Activated naive CD4-positive, alpha-beta T cell (primary cell): ENCODE measurements at places on chromosomes 12 and 14.

- DNase-seq: no peak
These were observed 151.3 kb downstream of the RAD51B start for GRCh38 chr14:67970923-67971322.

DNA sequence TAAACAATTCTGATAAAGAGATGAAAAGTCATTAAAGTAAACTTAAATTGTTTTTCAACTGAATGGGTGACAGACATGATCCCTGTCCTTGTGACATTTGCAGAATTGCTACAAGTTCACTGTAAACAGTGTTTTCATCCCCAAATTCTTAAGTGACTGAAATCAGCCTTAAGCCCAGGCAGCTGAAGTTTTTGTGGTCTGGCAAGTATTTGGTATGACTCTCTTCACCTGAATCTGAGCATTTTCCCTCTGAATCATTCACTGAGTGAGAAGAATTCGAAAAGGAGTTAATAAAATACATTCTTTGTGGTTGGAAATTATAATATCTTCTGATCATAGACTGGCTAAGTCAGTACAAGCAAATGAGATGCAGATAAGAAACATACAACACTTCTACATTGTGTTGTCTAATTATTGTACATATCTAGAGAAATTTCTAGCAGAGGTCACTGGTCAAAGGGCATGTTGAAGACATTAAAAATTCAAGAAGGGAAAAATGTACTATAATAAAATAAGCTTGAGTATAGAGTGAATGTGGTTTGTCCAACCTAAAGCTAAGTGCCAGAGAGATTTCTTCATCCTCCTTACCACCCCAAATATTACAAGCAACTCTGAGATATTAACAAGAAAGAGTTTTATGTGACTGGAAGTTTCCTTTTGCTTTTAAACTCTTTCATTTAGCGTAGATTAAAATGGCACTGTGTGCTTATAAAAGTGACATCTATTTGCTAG is 177.8 kb upstream of the DIO2 start:
- no peak for DNase-seq

GRCh38 chr12:61538951-61539350 is 721.3 kb upstream of the USP15 start:
- DNase-seq: no peak

DNA sequence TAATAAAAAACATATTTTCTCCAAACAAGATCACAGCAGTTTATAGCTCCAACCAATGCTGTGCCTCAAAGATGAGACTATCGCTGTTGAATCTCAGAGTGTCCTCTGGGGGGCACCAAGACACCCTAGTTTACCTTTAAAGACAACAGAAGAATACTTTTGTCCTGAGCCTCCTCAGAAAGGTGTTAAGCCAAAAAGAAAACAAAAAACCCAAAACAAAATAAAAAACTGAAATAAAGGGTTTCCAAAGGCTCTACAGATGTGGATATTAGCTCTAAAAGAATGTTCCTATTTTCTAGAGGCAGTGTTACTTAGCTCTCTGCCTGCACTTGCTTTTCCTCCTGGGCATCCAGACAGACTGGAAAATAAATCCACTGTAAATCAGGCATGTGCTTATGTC is 86.9 kb upstream of the TTC7B start:
- DNase-seq: no peak

DNA sequence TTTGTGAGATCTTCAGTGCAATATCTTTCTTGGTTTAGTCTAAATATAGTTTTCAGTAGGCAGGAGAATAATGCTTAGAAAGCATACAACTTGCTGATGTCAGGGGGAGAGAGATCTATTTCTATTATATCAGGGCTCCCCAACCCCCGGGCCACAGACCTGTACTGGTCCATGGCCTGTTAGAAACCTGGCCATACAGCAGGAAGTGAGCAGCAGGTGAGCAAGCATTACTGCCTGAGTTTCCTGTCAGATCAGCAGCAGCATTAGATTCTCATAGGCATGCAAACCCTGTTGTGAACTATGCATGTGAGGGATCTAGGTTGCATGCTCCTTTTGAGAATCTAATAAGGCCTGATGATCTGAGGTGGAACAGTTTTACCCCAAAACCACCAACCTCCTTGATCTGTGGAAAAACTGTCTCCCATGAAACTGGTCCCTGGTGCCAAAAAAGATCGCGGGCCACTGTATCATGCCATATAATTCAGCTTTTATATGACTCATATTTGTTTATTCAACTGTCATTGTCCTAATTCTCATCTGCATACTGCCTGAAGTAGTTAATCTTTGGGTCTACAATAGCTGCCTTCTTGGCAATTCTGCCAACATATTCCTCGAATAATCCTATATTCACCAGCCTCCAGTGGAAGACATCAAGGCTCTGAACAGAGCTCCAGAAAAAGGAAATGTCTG is 163.6 kb upstream of the DYRK2 start:
- DNase-seq: no peak

DNA sequence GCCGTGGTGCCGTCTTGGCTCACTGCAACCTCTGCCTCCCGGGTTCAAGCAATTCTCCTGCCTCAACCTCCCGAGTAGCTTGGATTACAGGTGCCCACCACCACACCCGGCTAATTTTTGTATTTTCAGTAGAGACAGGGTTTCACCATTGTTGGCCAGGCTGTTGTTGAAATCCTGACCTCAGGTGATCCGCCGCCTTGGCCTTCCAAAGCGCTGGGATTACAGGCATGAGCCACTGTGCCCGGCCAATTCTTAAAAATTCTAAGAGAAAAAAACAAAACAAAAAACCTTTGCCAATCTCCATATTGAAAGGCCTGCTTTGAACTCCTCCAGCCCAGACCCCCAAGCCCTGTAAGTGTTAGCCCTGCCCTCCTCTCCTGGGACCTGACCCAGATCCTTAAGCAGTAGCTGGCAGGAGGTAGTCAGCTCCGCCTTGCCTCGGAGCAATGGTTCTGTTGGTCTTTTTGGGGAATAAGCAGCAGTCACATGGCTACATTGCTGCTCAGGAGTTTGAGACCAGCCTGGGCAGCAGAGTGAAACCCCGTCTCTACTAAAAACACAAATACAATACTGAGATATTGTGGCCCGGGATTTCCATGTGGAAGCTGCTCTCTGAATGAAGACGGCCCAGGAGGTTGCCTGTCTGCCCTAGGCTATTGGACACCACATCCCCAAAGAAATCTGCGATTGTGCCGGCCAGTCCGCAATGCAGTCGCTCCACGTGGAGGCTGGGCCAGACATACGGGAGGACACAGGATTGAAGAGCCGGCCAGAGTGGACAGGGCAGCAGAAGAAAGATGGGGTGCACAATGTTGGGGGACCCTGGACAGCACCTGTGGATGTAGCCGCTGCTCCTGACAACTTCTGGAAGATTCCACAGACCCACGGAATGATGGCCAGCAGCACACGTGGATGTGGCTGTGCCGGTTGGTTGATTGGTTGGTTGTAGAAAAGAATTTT is 28.8 kb upstream of the BEGAIN start:
- no peak for DNase-seq

- no peak for DNase-seq
These were observed 62.7 kb downstream of the LRRK2 start for GRCh38 chr12:40287369-40287975.

DNA sequence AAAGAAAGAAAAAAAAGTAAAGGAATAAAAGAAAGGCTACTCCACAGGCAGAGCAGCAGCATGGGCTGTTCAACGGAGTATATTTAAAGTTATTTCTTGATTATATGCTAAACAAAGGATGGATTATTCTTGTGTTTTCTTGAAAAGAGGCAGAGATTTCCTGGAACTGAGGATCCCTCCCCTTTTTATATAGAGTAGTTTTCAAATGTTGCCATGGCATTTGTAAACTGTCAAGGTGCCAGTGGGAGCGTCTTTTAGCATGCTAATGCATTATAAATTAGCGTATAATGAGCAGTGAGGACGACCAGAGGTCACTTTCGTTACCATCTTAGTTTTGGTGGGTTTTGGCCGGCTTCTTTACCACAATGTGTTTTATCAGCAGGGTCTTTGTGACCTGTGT is 383.0 kb downstream of the PCNX1 start:
- DNase-seq: no peak

GRCh38 chr12:105418229-105418628 is 87.7 kb downstream of the C12orf75 start:
- no peak for DNase-seq

DNA sequence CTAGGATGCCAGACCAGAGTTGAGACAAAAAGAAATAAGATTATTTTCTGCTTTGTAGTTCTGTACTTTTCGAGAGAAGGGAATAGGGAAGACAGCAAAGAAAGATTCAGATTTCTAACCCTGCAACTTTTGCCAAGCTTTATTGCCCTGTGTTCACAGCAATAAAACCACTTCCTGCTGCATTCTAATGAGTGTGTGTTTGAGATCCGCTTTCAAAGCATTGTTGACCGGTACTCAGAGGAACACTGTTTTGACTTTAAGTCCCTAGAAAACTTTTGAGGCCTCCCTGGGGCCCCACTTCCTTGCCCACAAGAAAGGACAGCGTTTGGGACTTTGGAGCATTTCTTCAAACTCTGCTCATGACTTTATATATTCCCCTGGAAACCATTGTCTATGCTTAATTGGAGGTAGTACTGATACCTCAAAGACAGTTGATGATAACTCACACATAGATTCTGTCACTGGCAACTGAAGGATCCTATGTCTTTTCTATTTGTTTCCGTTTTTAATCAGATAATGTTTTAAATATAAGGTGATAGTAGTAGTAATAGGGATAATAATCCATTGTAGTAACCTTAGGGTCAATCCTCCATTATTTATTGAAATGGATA is 1.3 kb downstream of the RNASE6 start:
- no peak for DNase-seq

DNA sequence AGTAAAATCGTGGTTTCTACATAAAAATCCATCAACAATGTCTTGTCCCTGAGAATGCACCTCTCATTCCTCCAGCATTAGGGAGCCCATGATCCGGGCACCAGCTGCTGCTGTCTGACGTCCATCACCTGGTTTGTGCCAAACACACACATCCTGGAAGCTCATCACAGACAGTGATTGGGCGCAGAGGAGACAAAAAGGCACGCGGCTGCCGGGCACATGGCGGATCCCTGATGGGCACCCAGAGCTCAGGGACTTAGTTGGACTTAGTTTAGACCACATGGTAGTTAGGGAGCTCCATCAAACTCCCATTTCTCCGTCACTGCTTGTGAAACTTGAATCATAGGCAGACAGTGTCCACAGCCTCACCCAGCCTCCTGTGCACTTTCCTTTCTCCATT is 1059.3 kb downstream of the TMEM121 start:
- DNase-seq: no peak

- DNase-seq: no peak
These were observed 79.2 kb downstream of the HECTD4 start for GRCh38 chr12:112303004-112303403.

GRCh38 chr12:105393587-105393986 is 63.1 kb downstream of the C12orf75 start:
- DNase-seq: no peak

- DNase-seq: no peak
These were observed 125.3 kb upstream of the PWP1 start for GRCh38 chr12:107560165-107560898.

DNA sequence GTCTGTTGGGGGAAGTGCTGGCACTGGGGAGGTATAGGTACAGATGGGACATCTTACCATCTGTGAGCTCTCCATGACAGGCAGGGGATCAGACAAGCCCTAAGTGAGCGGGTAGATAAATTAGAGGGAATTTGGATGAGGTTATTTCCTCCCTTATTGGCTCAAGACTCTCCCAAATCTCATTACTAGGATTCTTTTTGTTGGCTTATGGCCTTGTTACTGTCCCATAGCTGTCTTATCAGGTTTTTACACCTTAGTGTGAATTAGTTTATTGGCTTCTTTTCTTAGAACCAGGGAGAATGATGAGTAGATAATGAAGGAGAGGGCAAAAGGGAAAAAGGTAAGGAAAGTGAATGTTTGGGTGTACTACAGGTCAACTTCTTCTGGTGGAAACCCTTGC is 191.1 kb upstream of the PRICKLE1 start:
- no peak for DNase-seq

DNA sequence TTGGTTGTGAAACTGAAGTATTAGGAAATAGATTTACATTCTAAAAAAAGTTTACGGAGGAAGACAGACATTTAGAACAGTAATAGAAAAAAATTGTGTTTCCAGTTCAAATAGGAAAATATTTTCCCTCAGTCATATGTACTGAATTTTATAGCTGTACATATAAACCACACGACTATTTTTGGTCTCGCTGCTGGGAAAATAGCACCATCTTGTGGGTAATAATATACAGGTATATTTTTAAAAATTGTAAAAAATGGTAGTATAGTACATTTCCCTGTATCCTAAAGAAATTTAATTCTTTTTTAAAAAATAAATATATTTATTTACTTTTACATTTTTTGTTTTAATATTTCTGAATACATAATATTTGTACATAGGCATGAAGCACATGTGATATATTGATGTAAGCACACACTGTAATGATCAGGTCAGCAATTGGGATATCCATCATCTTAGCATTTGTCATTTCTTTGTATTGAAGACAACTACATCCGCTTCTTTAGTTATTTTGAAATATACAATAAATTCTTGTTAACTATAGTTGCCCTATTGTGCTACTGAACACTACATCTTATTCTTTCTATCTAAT is 168.6 kb downstream of the ALX1 start:
- DNase-seq: no peak

DNA sequence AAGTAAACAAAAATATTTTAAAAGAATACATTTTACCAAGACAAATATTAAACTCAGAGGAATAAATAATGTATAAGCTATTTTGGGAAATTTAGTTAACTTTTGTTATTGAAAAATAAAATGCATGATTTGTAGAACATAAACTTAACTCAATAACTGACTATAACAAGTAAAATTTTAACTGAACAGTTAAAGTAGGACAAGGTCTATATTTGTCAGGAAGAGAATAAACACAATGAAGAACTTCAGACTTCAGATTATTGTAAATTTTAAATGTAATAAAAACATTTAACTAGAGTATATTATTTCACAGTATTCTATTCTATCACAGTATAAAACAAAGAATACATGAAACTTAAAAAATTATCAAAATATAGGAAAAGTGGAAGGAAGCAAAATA is 948.8 kb upstream of the USP15 start:
- DNase-seq: no peak

DNA sequence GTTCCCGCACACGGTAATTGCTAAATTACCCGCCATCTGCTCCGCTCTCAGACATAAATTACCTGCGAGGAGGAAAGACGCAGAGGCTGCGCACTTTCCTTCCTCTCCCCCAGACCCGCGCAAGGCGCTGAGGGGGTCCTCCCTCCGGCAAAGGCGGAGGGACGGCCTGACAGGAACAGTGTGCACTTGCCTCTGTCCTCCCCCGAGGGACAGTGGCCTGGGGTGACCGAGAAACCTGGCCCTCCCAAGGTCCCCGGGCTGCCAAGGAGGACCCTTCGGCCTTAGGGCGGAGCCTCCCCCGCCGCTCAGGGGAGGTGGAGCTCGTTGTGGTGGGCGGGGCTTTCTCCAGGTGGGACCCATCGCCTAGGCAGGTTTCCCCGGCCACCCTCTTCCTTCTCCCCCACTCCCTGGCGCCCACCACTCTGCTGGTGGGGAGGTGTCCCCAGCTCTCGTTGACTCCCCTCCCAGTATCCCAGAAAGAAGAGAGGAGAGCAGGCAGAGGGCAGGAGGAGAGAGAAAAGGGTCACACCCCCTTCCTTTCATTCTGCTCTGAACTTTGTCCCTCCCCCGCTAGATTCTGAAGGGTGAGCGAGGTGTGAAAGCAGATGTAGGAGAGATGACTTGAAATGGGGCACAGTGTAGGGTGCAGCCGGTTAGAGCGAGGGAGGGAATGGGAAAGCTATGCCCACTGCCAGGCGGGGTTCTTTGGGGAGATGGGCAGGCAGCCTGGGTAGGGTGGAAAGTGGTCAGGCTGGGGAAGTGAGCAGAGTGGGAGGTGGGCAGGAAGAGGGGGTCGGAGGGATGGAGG is 11.4 kb upstream of the CALCOCO1 start:
- no peak for DNase-seq
